ENCODE measurements at places on chromosomes 2 and 18.

GRCh38 chr2:37621199-37621598 lies 50.2 kb downstream of the CDC42EP3 start:
- DNase-seq, result no peak

DNA sequence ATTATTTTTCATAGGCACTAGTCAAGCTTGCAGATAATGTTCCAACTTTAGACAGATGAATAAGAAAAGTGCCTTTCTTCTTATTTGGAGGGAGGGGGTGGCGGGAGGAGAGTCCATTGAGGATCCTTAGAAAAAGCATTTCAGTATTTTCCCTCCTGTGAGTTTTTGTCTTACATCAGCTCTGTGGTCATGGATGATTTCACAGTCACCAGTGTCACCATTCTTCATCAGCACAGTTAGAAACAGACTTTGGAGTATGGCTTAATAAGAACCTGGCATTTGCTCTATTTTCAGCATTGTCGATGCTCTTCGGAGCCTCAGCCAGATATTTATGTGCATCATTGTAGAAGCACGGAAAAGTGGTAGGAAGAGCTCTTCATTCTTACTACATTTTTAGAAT lies 70.1 kb downstream of the SLC39A10 start:
- DNase-seq, result no peak

DNA sequence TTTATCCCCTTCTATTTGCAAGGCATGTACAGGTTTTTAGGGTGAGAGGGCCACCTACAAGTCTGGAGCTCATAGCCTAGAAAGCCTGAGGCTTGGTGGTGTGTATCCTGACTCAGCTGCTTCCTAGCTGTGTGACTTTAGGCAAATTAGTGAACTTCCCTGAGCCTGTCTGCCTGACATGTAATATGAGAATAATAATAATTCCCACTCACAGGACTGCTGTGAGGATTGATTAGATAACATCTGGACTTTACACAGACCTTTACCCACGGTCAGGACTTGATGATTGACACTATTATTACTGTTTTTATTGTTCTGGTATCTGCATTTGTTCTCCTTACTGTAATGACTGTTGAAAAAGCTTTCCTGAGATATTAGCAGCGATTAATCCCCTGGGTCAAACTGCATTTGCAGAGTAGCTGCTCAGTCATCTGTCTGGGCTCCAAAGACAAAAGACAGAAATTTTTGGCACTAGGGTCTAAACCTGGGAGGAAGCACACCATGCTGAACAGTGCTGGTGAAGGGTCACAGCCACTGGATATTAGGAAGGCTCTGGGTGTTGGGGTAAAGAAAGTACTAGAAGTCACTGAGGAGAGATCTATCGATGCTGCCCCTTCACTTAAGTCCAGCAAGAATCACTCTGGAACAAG lies 276.5 kb upstream of the FN1 start:
- no peak for DNase-seq

DNA sequence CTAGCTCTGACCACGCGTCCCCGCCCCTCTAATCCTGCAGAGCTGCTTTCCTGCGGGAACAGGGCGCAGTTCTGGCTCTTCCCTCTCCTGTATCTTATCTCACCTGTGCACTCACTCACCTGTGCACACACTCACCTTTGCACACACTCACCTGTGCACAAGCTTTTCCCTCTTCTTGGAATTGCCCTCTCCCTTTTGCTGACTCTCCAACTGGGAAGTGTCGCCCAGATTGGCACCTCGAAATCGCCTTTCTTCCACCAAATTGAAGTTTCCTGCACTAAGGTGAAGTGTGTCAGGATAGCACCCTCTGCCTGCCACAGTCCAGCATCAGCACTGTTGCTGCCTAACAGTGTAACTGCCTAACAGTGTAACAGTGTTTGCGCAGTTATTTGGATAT lies 566 bp upstream of the CMPK2 start:
- no peak for DNase-seq

- DNase-seq, result no peak
Measured at GRCh38 chr18:79332646-79333045, 63.1 kb upstream of the NFATC1 start.

GRCh38 chr18:55795101-55795669 lies 207.2 kb upstream of the TCF4 start:
- no peak for DNase-seq

DNA sequence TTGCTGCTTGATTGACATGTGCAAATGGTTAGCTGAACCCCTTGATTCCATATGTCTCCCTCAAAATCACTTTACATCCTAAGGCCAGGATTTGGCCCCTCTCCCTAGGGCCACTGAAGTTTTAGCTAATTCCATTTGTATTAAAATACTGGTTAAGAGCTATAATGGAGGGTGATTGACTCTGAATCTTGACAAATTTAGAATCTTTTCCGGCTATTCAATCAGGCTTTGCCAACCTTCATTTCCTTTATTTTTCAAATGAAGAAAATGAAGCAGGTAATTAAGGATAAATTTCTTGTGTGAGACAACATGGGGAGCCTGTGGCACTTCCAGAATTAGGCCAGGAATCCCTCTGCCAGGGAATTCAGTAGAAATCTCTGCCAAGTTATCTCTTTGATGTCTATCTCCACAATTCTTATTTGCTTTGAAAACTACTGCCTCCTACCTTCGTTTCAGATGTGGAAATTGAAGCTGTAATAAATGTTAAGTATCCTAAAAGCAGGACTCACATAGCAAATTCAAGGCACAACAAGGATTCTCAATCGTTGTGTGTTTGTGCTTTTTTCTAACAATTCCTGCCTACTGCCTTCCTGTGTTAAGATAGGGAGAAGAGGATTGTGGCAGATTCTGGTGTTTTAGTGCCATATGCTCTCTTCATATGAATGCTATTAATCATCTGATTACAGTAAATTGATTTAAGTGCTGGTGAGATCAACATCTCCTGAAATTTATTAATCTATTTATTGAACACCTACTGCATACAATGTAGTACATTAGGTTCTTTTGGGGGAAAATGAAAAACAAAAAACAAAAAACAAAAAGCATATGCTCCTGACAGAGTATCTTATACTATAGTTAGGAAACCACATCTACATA lies 47.8 kb upstream of the MAP4K3 start:
- DNase-seq, result no peak

GRCh38 chr2:196046123-196046917 lies 22.3 kb downstream of the DNAH7 start:
- no peak for DNase-seq

- no peak for DNase-seq
Measured at GRCh38 chr2:110875384-110875725, 143.0 kb downstream of the ACOXL start.

DNA sequence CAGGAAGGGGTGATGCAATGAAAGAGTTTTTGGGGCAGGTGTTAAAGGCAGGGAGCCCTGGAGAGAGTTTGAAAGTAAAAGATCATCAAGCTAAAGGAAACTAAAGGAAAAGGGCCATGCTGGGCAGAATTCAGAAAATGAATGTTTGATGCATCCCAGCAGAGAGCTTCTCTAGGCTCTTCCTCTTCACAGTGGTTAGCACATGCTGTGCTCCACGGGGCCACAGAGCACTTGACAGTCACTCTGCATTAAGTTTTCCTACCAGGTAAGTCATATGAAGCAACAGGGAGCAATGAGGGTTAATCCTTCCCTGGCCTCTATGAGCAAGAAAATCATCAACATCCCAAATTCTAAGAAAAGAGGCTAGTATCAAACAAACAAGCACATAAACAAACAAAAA lies 895.2 kb downstream of the TRIB2 start:
- no peak for DNase-seq

GRCh38 chr2:203718087-203718486 lies 11.6 kb downstream of the CD28 start:
- DNase-seq, result no peak

- no peak for DNase-seq
Measured at GRCh38 chr2:28423856-28424605, 31.4 kb downstream of the FOSL2 start.

DNA sequence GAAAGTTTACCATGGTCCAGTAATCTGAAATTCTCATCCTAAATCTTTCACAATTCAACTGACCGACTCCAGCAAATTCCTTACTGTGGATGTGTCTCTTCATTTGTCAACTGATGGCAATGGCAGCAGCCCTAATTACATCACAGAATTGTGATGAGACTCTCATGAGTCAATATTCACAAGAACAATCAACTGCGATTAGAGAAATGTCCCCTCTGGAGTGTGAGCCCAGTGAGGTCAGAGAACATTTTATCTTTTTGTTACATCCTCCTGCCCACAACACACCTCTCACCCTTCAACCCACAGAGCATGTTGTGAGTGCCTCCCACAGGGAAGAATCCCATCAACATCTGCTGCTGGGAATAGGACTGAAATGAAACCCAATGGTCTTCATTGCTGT lies 73.6 kb downstream of the CD226 start:
- no peak for DNase-seq

GRCh38 chr2:108271691-108272253 lies 16.9 kb upstream of the SULT1C2 start:
- no peak for DNase-seq

DNA sequence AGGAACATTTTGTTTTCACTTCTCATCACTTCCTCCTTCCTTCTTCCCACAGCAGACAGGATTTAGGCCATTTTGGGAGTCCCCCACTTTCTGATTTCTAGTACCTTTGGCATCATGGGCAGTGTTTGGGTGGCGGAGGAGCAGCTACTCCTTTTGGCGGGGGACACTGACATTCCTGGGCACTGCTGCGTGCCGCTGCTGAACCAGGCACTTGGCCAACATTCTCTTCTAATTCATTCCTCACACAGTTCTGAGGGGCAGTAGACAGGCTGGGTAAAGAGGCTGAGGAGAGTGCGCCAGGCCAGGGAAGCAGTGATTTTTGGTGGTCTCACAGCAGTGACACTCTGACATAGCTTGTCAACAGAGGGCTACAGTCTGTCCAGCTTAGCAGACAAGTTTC lies 270.2 kb downstream of the LOXHD1 start:
- no peak for DNase-seq

DNA sequence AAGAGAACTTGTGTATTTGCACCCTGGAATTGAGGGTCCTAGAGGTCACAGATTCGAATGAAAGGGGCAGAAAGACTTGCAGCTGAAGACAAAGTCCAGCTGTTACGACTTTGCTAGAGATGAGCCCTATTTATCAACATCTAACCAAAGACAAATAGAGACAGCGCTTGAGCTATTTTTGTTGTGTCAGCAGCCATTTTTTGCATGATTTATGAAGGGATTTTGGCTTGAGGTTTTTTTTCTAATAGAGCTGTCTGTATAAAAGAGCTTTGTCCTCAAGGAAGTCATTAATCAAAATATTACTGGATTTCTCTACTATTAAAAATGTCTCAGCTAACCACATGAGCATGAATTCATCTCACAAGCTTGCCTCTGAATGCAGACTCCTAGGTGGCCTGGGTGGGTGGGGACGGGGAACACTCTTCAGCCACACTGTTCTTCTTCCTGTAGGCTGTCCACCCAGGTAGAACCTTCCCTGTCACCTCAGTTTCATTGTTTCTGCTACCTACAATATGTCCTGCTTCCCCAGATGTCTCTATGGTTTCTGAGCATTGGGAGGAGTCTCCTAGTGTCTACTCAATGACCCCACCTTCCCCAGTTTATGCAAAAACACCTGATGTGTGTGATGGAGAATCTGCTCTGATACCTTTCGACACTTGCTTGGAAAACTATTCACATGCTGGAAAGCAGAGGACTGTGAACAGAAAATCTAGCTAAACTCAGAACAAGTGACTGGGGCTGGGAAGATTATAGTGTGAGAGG lies 7.2 kb upstream of the CD226 start:
- DNase-seq, result no peak

DNA sequence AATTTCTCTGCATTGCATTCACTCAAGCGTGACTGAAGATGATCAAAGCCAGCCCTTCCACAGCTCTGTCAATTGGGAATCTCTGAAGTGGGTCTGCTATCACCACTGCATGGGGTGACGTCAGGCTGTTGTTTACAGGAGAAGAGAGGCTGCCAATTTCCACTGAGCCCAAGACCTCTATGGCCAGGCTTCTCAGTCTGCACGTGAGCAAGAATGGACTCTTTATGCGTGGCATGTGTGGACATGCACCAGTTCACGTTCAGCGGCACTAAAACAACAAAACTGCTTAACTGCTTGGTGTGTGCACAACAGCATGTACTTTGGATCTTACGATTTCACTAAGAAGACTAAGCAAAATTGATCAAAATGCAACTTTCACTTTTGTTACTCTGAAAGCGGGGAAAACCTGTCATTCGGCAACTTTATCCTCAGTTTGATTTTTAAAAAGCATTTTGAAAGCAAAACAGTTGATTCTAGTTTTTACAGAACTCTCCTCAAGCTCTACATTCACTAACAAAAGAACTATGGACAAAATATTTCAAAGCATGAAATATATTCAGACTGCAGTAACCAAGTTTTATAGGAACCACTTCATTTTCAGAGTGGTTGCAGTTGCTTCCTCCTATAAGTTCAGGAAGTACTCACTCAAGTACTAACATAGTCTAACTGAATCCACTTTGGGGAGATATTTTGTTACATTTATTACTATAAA lies 77.0 kb upstream of the SERTAD2 start:
- DNase-seq, result no peak

GRCh38 chr2:105143467-105144151 lies 97.9 kb upstream of the GPR45 start:
- peak; percentile 24 for DNase-seq

DNA sequence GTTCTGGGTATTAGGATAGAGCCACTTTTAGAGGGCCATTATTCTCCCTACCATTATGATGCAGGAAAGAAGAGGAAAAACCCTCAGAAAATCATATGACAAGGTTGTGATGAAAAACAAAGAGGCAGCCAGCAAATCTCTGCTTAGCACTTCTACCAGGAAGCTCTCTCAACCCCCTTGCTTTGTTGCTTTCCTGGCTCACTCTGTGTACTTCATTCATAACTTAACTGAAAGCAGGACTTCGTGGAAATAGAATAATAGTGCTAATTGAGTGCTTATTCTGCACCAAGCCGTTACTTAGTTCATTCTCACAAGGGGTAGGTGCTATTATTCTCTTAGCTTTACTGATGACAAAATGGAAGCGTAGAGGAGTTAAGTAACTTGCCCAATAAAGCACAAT lies 354.1 kb downstream of the HRH4 start:
- no peak for DNase-seq

DNA sequence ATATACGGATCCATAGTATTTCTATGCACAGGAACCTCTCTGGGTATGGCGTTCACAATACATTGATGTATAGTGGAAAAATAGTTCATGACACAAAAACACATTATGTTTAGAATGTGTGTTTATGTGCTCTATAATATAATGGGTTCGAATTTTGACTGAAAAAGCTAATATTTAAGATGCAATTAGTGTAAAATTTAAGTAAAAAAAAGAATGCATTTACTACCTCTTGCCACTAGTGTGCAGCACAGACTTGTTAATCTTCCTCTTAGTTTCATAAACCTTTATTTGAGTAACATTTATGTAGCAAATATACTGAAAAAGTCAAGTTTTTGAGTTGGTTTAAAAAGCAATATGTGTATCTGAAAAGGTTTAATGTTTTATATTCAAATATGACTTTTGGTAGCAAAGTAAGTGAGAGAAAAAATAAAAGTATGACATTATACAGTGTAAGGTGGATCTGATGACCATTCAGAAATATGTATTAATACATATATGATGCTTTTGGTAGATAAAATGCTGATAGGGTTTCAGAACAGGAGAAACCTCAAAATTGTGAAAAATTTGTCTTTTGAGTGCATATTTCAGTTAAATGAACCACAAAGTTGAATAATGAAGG lies 49.4 kb downstream of the CCDC102B start:
- DNase-seq, result no peak

- DNase-seq, result no peak
Measured at GRCh38 chr2:240622531-240623235, 2.6 kb upstream of the GPR35 start.

All from stimulated activated CD4-positive, alpha-beta T cell treated with anti-CD3 and anti-CD28 coated beads, Interleukin-2, amount 100 ng/mL, for 48 hours (primary cell).